Stimulated activated naive CD8-positive, alpha-beta T cell treated with anti-CD3 and anti-CD28 coated beads, Interleukin-15, amount 100 ng/mL, for 72 hours (primary cell): ENCODE measurements at places on chromosomes 7 and 10.

GRCh38 chr7:104367926-104368325 is 39.5 kb downstream of the LHFPL3 start:
- DNase-seq = no peak

GRCh38 chr10:126972635-126973414 is 67.6 kb downstream of the DOCK1 start:
- no peak for DNase-seq

DNA sequence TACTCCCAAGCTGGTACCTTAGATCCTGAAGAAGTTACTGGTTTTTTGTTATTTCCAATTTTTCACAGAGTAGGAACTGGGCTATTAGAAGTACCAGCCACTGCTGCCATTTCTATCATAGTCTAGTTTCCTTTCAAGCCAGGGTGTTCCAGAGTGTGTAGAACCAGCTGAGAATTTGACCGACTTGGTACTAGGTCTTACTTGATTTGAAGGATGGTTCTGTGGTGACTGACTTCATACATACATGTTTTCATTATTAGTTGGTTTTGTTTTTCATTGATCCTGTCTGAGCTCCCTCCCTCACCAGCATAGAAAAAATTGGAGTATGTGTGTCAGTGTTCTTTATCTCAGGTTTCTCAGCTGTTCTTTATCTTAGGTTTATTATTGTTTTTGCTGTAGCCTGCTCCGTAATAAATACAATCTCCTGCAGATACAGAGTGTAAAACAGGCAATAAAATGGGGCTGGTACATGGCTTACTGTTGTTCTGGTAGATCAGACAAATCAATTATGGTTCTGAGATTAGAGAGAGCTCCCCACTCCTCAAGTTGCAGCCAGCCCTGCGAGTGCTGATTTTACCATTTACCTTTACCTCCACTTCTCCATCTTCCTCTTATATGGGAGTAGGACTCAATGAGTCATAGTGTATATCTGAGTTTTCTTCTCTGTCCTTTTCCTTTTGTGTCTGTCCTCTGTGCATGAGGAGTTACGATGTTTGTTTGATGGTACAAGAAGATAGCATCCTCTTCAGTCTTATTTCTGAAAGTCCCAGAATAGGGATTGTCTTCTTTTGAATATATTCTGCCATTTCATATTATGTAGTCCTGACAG is 122.6 kb downstream of the LRRC4 start:
- DNase-seq = no peak

DNA sequence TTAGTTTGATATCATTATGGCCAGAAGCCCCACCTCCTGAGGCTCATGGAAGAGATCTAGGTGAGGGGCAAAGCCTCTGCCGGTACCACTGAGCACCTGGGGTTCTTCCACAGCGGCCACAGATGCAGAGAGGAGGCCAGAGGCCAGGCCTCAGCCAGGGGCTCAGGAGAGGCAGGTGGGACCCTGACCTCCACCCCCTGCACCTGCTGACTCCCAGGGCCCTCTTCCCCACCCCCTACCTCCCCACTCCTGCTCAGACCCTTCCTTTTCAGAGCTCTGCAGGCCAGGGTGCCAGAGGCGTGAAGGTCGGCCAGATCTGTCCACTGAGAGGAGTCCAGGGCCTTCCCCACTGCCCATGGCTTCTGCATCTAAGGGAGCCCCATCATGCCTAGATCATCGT is 178.7 kb upstream of the PPP2R2D start:
- no peak for DNase-seq

DNA sequence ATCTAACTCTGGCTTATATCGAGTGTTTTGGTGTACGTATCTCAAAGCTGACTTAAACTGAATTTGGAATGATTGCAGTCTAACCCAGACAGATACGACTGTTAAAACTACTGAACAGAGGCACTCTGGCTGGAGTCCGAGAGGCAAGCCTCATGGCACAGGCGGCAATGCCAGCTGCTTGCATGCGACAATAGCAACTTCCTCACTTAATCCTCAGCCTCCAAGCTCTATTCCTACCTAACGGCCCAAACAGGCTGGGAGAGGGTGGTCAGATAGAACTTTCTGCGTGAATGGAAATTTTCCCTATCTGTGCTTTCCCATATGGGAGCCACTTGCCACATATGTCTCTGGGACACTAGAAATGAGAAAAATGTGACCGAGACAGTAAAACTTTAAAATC is 292.0 kb upstream of the KLF6 start:
- no peak for DNase-seq

DNA sequence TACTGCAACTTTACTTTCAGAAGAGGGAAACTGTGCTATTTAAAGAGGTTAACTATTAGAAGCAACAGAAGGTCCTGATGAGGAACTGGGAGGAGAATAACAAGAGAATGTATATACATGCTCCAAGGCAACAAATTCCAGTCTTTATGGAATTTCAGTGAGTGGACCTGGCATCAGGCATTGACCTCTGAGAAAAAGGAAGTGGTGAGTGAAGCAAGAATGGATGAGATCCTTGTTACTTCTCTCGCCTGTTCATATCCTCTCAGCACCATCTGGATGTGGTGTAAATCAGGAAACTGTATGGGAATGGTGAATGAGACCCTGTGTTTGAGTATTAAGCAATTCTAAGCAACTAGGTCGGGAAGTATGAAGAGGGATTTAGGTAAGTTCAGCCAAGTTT is 30.3 kb upstream of the KBTBD2 start:
- no peak for DNase-seq

DNA sequence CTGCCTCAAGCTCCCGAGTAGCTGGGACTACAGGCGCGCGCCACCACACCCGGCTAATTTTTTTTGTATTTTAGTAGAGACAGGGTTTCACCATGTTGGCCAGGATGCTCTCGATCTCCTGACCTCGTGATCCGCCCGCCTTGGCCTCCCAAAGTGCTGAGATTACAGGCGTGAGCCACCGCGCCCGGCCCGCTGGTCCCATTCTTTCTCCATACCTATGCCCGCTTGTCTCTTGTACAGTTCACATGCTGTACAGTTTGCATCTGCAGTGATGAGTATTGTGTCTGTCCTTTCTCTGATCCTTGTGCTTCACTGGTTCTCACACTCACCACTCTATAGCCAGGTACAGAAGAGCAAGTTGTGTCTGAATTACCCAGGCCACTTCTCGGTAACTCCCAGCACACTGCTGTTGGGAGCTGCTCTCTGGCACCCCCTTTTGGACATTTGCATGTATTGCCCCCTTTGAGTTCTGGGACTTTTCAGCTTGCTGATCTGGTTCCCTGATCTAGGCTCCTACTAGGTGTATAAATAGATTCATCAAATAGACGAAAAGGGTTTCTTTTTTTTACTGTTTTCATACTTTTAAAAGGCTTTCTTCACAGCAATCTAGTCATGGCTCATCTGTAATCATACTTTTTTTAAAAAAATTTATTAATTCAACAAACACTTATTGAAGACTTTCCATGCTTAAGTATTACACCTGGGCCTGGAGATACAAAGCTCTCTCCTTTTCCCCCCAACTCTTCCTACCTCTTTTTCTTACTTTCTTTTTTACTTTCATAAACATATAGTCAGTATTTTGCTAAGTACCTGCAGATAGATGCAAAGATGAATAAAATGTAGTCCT is 53.5 kb downstream of the AOAH start:
- DNase-seq = peak; percentile 71

GRCh38 chr7:57274535-57275283 is 142.5 kb upstream of the ZNF479 start:
- no peak for DNase-seq

GRCh38 chr10:51074238-51075028 is at the start of gene PRKG1:
TSS of gene PRKG1 (plus strand) at chr10:51074487.
- DNase-seq = no peak

DNA sequence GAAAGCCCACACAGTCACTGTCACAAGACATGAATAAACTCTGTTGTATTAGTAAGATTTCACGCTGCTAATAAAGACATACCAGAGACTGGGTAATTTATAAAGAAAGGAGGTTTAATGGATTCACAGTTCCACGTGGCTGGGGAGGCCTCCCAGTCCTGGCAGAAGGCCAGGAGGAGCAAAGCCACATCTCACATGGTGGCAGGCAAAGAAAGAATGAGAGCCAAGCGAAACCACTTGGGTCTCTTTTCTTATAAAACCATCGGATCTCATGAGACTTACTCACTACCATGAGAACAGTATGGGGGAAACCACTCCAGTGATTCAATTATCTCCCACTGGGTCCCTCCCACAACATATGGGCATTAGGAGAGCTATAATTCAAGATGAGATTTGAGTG is 110.2 kb downstream of the ST8SIA6 start:
- no peak for DNase-seq

GRCh38 chr7:29352041-29352440 is 157.5 kb downstream of the CHN2 start:
- no peak for DNase-seq

- DNase-seq = no peak
Observed at GRCh38 chr10:104273899-104274575, 5.1 kb downstream of the GSTO2 start.

DNA sequence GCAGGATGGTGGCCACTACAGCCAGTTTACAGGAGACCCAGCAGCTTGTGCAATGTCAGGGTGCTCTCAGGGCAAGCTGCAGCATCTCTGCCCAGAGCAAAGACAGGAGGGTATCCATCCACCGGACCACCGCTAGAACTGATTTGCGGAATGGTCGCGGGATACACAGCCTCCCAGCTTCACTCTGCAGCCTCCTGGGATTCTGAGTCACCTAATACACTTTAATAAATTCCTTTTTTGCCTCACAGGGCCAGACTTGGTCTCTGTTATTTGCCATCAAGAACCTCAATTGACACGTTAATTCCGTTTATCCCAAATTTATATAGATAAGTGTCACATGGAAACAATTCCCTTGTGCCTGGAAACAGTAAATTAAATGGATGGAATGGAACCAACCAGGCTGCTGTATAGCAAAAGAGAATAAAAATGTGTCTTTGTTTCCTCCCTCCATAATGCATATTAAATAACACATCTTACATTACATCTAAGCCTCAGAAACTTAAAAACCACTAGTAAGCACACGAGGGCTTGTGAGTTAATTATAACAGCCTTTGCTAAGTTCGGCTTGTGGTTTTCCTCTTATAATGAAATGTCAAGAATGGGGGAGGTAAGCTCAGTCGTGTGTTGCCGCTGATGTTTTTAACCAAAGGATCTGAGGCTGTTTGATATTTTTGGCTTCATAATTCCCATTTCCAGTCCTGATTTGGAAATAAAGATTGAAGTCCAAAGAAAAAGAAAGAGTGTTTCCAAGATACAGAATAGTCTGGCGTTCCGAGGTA is 52.1 kb downstream of the ADRB1 start:
- no peak for DNase-seq

DNA sequence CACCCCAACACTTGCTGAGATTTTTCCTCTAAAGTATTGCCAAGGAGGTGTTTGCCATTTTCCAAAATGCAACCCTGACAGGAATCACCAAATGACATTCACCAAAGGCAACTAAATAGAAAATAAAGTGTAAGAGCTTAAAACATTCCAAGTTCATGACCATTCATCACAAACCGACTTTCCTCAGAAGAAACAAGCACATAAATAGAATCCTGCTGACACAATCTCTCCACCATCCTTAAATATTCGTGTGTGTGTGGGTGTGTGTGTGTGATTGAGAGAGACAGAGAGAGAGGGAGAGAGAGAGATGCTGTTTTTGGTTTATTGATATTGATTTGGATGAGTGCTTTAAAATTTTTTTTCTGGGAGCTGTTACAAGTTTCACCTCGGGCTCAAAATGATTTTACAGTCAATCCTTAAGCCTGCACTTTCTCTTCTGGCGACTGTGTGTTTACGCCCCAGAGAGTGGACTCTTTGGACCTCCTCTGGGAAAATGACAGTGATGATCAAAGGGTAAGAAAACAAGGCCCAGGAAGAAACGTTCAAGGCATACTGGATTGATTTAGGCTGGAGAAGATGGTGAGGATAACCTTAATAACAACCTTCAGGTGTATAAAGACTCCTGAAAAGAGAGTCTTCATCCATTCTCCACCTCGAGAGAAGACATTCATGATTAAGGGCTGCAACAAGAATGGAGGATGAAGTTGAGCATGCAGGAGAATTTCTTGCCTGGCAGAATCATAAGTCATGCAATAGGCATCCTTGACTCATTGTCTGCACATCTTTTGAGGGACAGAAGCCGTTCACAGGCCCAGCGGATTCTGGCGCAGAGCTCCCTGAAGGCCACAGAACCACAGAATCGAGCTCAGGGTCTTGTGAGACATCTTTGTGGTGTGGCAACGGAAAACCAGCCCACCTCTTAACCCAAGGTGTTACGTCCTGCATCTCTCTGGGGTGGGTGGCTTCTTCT is 104.4 kb upstream of the FGFR2 start:
- no peak for DNase-seq

GRCh38 chr10:78332657-78333056 is 299.0 kb downstream of the RPS24 start:
- DNase-seq = no peak

DNA sequence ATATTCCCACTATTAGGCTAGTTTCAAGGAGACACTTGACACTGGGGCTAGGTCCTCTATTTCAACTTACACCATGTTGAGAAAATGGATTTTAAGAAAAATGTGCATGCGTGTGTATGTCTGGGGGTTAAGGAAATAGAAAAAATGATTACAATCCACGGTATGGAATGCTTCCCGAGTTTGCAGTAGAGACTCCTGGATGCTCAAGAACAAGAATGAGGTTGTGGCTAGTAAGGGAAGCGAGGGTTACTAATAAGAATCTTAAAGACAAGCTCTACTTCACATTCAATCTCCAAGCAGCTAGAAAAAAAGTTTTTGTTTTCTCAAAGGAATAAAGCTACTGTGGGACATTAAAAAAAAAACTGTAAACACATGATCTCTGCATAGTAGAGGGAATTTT is 54.7 kb downstream of the ANK3 start:
- no peak for DNase-seq

DNA sequence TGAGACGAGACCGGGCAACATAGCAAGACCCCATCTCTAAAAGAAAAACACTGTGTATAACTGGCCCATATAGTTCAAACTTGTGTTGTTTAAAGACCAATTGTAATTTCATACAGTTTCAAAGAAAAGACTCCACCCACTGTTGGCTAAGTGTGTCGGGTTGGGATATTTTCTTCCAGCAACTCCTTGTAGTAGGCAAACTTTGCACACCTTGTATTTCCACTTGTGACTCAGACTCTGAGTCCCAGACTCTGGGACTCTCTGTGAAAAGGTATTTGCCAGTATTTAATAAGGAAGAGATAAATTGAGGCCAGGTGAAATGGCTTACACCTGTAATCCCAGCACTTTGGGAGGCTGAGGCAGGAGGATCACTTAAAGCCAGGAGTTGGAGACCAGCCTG is 29.3 kb upstream of the RHBDD2 start:
- no peak for DNase-seq

GRCh38 chr10:120735773-120736371 is 115.3 kb upstream of the WDR11 start:
- no peak for DNase-seq

- DNase-seq = no peak
Observed at GRCh38 chr10:128072941-128073645, 53.1 kb downstream of the MKI67 start.

- DNase-seq = no peak
Observed at GRCh38 chr7:26454180-26454579, 162.5 kb downstream of the SNX10 start.
